ENCODE measurements at places on chromosomes 5 and 9. TPM values are rescaled to one million over a fixed set of nuclear protein-coding genes. Genes with fewer than 3 reads are reported as not detected.

SLC27A6 gene
- polyA plus RNA-seq, result 1.0 TPM

TRAF2 gene
- polyA plus RNA-seq, result 11.0 TPM

PCDHA11 gene
- not detected for polyA plus RNA-seq

SVEP1 gene
- polyA plus RNA-seq, result 16.9 TPM

WNK2 gene
- polyA plus RNA-seq, result 16.4 TPM

RNF183 gene
- polyA plus RNA-seq, result not detected

IFNA21 gene
- not detected for polyA plus RNA-seq

TMEM252 gene
- 1.0 TPM for polyA plus RNA-seq

All from forelimb muscle (tissue), 1 donor.